ENCODE measurements at places on chromosomes 3 and 15.
A peak's percentile ranks its signal among the peaks of the same experiment; 100 is the strongest.

DNA sequence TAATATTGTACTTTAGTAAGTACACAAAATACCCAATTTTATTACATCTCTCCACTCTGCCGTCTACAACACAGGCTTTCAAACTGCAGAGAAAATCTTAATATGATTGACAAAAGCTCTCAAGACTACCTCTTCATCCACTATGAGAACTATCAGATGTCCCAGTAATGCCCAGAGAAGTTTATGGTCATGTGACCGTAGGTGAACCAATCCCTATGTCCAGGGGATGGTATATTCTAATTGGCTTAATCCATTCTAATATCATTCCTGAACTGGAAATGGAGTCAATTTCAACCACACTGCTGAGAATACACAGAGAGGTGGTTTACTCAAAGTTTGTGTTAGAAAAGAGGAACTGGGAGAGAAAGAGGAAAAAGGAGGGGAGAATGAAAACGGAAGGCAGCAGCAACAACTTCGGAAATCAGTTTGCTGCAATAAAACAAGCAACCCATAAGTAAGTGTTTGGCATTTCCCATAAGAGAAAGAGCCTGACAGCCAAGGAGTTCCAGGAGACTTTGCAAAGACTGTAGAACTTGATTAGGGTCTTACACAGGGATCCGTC is 7.3 kb downstream of the SST start:
- no peak for DNase-seq

DNA sequence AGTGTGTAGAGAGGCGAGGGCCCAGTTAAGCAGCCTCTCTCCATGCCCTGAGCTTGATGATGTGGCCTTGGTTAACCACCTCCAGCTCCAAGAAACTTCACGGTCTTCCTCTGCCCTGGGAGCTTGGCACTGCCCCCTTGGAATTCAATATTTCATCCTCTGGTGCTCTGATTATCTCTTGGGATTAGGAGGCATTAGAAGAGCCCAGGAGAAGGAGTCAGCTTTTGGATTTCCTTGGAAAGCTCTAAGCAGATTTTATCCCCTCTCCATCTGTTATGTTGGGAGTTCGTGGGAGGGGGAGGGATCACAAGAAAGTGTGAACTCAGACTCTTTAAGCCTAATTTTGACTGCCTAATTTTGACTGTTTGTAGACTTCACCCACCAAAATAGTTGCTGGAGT is 132.7 kb upstream of the AGBL1 start:
- DNase-seq = no peak

DNA sequence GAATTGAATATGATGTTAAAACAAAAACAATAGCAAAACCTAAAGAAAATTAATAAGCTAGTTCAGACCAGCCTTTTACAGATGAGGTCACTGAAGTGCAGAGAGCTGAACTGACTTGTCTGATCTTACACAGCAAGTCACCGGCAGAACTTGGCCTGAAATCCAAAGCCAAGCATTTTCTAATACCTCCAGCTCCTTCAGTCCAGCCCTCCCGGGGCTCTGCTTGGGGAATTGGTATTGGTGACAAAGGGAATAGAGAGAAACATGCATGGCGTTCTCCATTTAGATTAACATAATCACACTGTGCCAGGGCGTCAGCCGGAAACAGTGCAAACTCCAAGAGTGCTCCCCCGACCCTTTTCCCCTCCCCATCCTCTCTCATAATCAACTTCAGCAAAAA is 14.1 kb upstream of the ZSCAN2 start:
- DNase-seq = no peak

- DNase-seq = no peak
These were observed 4.6 kb downstream of the P2RY1 start for GRCh38 chr3:152839511-152839910.

GRCh38 chr3:76264911-76265310 is 479.6 kb upstream of the ZNF717 start:
- no peak for DNase-seq

- peak; percentile 19 for DNase-seq
These were observed 118.6 kb downstream of the SMAD6 start for GRCh38 chr15:66820481-66821176.

- DNase-seq = no peak
These were observed 19.4 kb upstream of the PLXNA1 start for GRCh38 chr3:126963261-126964190.

GRCh38 chr15:47872869-47873432 is 155.6 kb downstream of the SEMA6D start:
- no peak for DNase-seq

DNA sequence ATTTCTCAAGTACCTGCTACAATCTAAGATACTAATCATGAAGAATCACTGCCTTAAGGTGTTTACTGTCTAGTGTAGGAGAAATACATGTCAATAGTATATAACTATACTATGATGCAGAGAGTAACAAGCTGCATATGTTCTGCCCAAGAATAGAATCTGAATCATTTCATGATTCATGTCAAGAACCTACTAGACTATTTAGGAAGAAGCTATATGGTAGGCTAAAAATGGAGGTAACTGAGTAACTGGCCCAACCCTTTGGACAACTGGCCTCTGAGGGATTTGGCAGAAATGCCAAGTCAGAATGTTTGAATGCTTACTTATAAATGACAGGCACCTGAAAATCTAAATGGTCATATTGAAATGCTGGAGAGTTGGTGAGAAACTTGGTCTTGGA is 59.9 kb upstream of the DGKG start:
- no peak for DNase-seq

- DNase-seq = no peak
These were observed 78.6 kb downstream of the SRGAP3 start for GRCh38 chr3:9170851-9171160.
